ENCODE measurements at places on chromosomes 4 and X. TPM values are rescaled to one million over a fixed set of nuclear protein-coding genes. Genes with fewer than 3 reads are reported as not detected.

DNA sequence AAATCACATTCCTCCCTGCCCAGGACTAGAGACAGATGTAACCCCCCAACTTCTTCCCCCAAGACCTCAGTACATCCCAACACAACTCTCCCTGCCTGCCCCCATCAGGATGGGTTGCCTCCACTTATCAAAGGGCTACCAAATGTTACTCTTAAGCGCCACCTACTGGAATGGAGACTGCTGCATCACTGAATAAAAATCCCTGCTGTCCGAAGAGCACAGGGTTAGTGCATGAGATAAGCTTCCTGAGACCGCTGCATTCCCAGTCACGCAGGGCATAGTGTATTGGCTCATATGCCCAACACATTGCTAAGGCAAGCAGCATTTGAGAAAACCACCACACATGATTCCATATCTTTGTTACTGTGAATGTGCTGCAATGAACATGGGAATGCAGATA lies 544.5 kb downstream of the PPP4R3C start:
- DNase-seq, result no peak

GRCh38 chr4:140718241-140718952 lies 37.8 kb downstream of the TBC1D9 start:
- no peak for DNase-seq

GRCh38 chr4:40607221-40607620 lies 22.4 kb downstream of the RBM47 start:
- no peak for DNase-seq

Gene GAGE12J
- total RNA-seq, result not detected

GRCh38 chrX:7190157-7190556 lies 42.2 kb upstream of the PUDP start:
- no peak for DNase-seq

- DNase-seq, result no peak
Observed at GRCh38 chr4:176052744-176053143, 12.9 kb upstream of the WDR17 start.

Gene SPCS3
- 60.2 TPM for total RNA-seq

GRCh38 chr4:82648356-82648755 lies 86.6 kb upstream of the TMEM150C start:
- DNase-seq, result no peak

GRCh38 chr4:47852136-47852535 lies 14.3 kb upstream of the CORIN start:
- DNase-seq, result no peak

- no peak for DNase-seq
Observed at GRCh38 chr4:99885063-99885664, 9.1 kb downstream of the LAMTOR3 start.

Gene FAM199X
- 15.0 TPM for total RNA-seq

- DNase-seq, result no peak
Observed at GRCh38 chrX:9539605-9540387, 74.9 kb downstream of the TBL1X start.

- DNase-seq, result no peak
Observed at GRCh38 chr4:55611358-55612059, 19.5 kb upstream of the PDCL2 start.

- no peak for DNase-seq
Observed at GRCh38 chr4:153220682-153221395, 16.6 kb downstream of the TRIM2 start.

Gene CNKSR2
- 4.2 TPM for total RNA-seq

Gene SRD5A3
- total RNA-seq, result 25.5 TPM

DNA sequence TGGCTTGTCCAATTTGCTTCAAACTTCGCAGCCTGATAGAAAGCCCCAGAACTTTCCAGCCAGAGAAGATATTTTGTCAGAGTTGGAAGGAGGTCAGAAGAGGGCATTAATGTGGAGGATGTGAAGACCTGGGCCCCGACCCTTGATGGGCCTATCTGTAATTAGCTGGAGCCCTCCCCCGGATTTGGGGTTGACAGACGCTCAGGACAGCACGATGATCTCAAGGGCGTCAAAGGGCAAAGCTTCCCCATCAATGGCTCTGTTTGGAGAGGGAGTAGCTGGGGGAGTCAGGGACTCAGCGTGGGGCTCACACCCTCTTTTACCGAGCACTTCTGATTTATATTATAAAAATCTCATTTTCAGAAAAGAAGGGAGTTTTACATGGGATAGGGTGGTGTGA lies 59.0 kb upstream of the PPP2R3B start:
- no peak for DNase-seq

GRCh38 chr4:153222707-153223426 lies 18.6 kb downstream of the TRIM2 start:
- DNase-seq, result no peak

DNA sequence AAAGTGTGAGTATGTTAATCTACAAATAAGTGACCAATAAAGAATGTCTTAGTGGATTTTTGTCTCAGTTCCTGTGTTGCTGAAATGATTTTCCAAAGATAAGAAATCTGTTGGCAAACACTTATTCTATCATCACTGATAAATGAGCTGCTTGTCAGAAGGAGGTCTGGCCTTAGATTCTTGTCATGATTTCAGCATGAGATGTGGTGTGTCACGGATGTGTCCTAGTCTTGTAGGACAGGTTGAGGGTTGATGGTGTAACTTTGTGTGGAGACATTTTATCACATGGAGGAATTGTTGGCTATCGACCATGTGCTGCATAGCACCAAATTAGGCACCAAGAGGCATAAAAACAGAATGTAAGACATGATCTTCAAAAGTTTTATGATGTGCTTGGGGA lies 31.8 kb upstream of the LIMCH1 start:
- DNase-seq, result no peak

DNA sequence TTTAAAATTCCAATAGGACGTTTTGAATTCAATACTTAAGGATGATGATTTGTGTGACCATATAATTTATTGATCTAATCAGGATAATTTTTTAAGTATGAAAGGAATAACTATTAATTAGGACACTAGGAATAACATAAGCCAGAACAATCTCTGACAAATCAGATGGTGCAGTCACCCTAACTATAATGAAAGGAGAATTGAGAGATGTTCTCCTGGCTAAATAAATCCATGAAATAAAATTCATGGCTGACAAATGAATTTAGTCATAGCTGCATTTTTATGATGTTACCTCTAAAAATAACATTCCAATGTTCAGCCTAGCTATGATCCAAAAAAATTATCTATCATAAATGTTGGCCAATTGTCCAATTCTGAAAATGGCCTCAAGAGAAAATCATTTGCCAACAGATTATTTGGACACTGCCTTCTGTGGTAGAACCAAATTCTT lies 190.6 kb upstream of the NEIL3 start:
- no peak for DNase-seq

DNA sequence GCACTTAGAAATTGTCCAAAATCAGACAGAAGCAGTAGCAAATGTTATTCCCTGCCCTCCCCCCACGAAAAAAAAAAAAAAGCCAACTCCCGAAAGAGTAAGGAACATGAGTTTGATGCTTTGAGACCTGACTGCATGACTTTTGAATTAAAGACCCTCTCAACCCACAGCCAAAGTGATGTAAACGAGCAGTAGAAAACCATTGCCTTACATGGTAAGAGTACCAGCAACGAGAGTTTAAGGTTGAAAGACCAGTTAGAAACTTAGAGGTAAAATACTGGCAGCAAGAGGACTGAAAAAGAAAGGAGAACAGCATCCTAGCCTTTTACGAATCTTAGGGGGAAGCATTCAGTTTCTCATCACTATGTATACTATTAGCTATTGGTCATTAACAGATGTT lies 10.0 kb upstream of the ANXA10 start:
- no peak for DNase-seq
